Stimulated activated CD4-positive, alpha-beta T cell treated with anti-CD3 and anti-CD28 coated beads, Interleukin-2, amount 100 ng/mL, for 4 hours (primary cell): ENCODE measurements at places on chromosomes 12 and 14.

DNA sequence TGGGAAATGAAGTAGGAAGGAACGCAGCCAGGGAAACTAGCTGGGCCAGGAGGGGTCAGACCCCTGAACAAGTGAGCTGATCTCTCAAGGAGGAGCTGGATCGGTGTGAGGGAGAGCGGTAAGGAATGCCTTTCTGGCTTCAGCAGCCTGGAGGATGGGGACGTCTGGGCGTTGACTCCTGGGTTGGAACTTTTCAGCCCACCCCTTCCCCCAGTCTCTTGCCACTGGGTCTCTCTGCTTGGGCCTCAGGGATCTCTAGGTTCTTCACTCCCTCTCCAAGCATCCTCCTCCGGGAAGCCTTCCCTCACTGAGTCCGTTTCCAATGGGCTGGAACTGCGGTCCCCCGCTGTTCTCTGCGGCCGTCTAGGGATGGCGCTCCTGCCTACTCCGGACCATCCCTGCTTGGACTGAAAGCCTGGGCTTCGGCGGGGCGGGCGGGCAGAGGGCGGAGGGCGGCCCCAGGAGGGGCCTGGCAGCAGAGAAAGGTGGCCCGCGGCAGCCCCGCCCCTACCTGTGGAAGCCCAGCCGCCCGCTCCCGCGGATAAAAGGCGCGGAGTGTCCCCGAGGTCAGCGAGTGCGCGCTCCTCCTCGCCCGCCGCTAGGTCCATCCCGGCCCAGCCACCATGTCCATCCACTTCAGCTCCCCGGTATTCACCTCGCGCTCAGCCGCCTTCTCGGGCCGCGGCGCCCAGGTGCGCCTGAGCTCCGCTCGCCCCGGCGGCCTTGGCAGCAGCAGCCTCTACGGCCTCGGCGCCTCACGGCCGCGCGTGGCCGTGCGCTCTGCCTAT, at the start of gene KRT7:
Gene KRT7 (plus strand): TSS at position 570 of the 788 bp plus-strand sequence. CDS start 54 bp downstream, at position 624.
- no peak for DNase-seq

- no peak for DNase-seq
Observed at GRCh38 chr14:23346693-23347405, 5.8 kb downstream of the SLC22A17 start.

GRCh38 chr14:35866595-35867279, 40.6 kb downstream of the BRMS1L start:
- no peak for DNase-seq

GRCh38 chr14:33484264-33484663, 466.6 kb downstream of the EGLN3 start:
- DNase-seq: no peak

DNA sequence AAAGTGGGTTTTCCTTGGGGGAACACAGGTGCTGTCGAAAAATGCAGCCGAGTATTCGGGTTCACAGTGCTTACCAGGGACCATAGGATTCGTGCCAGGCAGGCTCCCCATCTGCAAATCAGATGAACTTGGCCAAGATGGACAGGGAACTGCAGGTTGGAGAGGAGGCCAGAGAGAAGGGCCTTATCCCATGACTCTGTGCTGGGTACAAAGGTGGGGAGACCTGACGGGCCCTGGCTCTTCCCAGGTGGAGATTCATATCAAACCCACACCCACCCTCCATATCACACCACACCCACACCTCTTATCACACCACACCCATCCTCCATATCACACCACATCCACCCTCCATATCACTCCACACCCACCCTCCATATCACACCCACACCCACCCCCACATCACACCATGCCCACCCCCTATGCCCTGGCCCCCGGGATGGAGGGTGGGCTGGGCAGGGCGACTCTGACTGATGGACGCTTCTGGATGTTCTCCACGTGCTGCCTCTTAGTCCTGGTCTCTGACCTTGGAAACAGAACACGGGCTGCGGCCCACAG, 319.7 kb downstream of the ADGRD1 start:
- DNase-seq: no peak

- DNase-seq: no peak
Observed at GRCh38 chr12:69579029-69579428, 6.2 kb upstream of the CCT2 start.

GRCh38 chr14:23382276-23382675, 5.4 kb downstream of the CMTM5 start:
- no peak for DNase-seq

- DNase-seq: no peak
Observed at GRCh38 chr14:103547941-103548462, 14.5 kb downstream of the BAG5 start.

DNA sequence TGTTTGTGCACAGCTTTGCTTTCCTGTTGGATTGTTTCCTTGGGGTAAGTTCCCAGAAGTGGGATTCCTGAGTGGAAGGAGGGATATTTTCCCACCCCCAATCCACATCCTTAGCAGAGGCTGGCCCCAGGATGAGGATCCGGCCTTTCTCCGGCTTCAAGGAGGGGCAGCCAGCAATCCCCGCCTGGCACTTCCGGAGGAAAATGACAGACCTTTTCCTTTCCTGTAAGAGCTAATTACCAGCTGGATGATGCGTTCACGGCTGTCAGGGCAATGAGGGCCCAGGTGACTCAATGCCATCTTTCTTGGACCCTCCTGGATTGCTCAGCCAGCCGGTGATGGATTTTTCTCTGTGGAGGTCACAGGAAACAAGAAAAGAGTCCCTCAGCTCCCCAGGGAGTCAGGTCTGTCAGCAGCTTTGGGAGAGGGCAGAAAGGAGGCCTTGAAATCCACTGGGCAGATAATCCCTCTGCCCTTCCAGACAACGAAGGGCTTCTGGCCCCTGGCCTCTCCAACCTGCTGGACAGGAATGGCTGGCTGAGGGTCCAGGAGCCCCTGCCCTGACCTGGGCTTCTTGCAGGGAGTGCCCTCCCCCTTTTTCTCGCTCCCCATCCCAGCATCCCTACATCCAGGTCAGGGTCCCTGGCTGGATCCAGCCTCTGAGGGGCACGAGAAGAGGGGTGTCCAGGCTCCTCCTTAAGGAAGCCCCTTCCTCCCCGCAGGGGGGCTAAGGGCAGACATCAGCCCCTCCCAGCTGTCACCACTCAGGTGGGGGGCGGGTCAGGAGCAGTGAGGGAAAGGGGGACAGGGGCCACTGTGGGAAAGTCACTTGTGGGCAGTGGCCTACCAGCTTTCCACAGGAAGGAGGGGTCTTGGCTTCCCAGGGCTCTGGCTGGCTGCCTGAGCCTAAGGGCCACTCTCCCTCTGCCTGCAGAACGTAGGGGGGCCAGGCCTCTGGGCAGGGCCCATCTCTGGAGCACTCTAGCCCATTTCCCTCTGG, 16.1 kb upstream of the CCDC85C start:
- DNase-seq: no peak

GRCh38 chr14:26984311-26985177, 386.7 kb upstream of the NOVA1 start:
- DNase-seq: no peak

GRCh38 chr12:12645485-12645884, 33.8 kb downstream of the CREBL2 start:
- peak; percentile 16 for DNase-seq

- DNase-seq: no peak
Observed at GRCh38 chr14:68982581-68982980, 3.5 kb upstream of the ACTN1 start.

DNA sequence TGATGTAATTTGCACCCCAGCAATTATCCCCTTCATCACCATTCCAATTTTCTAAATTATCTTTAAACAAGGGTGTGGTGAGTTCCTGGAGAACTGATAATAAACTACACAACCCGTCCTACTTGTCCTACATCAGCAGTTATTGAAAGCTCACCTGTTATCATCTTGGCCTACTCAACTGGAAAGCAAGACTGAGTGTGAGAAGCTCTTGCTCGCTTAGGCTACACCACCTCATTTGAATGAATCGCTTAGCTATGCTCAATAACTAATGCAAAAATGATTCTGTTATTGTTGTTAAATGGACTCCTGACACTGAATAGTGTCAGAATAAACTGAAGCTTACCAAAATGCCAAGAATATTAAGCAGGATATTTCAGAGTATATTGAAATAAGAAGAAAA, 115.4 kb upstream of the BTG1 start:
- DNase-seq: no peak

DNA sequence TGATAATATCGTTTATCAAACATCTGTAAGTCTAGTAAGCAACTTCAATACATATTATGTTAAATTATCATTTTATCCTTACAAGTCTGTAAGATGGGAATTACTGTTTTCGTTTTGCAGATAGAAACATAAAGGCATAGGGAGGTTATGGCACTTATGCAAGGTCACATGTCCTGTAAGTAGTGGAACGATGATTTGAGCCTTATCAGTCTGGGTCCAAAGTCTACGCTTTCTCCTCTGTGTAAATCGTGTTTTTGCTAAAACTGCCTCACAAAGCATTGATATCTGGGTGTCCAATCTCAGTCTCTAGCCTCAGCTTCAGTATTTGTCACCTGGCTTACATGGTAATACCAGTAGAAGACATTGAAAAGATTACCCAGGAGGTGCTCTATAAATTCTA, 174.9 kb upstream of the RASSF8 start:
- DNase-seq: no peak

GRCh38 chr12:9406564-9407424, 198.6 kb upstream of the PZP start:
- DNase-seq: no peak

- DNase-seq: no peak
Observed at GRCh38 chr14:73248108-73248868, 11.0 kb downstream of the PAPLN start.
